ENCODE measurements at places on chromosomes 5 and 9.

DNA sequence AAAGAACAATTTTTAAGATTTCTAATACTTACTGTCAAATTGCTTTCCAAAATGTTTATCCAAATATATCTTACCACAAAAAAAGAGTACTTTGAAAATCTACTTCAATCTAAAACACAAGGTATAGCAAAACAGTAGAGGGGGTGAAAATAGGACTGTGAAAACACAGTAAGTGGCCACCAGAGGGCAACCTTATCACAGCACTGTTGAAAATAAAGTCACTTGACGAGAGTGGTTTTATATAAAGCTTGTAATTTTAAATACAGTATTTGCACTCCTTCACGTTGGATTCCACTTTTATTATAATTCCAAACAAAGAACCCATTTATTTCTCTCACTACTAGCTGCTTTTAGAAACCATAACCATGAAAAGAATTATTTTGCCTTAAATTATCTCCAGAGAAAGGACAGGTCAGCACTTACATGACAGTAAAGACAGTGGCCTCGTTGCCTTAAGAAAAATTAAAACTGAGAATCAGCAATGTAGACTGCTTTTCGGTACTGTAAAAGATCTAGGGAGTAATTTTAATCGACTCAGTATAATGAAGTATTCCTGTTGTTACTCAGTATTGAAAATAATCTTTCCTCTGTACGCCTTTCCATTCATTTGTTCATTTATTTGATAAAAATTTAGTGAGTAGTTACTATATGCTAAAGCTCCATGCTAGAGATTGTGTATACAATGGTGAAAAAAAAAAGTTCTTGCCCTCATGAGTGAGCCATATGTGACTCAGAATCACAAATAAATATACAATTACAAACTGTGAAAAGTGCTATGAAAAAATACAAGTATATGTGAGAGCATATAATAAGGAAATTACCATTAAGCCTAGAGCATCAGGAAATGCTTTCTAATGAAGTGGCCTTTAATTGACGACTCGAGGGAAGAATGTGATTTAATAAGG is 40.0 kb upstream of the CDK5RAP2 start:
- peak; percentile 39 for DNase-seq

- DNase-seq = no peak
Observed at GRCh38 chr9:24698881-24699518, 153.3 kb upstream of the IZUMO3 start.

DNA sequence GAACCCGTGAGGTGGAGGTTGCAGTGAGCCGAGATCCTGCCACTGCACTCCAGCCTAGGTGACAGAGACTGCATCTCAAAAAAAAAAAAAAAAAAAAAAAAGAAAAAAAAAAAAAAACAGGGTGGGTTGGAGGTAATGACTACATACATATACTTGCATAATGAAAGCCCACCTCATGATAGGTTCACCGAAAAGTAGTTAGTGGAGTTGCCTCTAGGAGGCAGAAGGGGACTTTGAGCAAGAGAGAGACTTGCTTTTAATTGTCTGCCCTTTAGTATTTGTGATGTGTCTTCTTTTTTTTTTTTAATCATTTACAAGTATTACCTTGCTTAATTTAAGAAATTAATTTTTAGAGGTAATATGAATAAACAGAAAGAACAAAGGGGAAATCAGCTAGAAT is 99.8 kb downstream of the PPARGC1B start:
- peak; percentile 32 for DNase-seq

DNA sequence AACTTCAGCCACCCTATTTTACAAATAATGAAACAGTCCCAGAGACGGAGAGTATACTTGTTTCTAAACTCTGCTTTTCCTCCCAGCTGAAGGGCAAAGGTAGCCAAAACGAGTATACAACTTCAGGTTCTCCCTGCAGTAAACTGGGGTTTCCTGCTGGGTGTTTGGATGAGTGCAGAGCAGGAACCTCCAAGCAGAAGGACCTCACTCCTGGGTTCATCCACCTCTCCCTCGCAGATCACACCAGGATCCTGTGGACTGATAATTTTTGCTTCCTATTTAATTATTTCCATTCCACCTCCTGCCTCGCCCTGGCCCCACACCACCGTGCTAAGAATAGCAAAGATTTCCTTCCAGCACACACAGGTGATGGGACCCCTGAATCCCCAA is 2.0 kb upstream of the FOXB2 start:
- DNase-seq = no peak

- DNase-seq = no peak
Observed at GRCh38 chr9:18245911-18246310, 228.0 kb upstream of the ADAMTSL1 start.

GRCh38 chr9:4510546-4511322 is 20.5 kb downstream of the SLC1A1 start:
- no peak for DNase-seq

DNA sequence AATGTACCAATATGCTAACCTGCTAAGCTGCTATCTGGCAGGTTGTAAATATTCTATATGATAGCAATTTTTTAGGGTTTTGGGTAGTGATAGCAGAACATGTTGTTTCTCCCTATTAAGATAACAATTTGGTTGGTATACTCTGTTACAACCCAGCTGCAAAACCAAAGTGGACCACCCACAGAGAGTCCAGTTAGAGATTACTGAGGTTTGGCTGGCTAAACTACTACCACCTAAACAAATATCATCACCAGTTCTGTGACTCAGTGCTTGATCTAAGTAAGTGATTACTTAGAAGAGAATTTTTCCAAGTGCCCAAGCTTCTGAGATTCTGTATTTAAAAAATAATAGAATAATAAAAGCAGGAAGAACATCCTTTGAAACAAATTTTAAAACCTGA is 72.3 kb downstream of the XRCC4 start:
- DNase-seq = no peak

GRCh38 chr9:136671646-136672430 is 9.1 kb downstream of the EGFL7 start:
- peak; percentile 94 for DNase-seq

DNA sequence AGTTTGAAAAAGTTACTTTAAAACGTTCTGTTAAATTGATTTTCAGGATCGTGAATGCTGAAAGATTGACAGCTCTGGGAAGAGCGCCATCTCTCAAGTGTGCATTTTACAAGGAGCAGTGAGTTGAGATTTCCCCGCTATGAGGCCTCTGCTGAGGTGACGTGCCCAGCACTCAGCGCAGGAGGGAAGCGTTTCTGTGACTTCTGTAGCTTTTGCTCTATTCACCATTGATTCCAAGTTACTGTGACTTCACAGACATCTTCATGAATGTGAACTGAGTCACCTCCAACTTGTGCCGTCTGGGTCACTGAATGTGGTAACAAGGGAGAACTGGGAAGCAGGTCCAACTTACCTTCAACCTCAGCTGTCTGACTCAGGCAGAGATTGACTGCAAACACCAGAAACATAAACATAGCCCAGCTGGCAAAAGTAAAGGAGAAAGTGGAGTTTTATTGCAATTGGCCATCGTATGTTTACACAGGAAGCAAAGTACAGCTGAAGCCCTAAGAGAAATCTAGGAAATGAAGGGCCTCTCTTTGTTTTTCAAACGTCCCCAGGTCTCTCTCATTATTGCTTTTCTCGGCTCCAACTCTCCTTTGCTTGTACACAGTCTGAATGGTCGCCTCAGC is 428.8 kb upstream of the CLINT1 start:
- DNase-seq = peak; percentile 23

DNA sequence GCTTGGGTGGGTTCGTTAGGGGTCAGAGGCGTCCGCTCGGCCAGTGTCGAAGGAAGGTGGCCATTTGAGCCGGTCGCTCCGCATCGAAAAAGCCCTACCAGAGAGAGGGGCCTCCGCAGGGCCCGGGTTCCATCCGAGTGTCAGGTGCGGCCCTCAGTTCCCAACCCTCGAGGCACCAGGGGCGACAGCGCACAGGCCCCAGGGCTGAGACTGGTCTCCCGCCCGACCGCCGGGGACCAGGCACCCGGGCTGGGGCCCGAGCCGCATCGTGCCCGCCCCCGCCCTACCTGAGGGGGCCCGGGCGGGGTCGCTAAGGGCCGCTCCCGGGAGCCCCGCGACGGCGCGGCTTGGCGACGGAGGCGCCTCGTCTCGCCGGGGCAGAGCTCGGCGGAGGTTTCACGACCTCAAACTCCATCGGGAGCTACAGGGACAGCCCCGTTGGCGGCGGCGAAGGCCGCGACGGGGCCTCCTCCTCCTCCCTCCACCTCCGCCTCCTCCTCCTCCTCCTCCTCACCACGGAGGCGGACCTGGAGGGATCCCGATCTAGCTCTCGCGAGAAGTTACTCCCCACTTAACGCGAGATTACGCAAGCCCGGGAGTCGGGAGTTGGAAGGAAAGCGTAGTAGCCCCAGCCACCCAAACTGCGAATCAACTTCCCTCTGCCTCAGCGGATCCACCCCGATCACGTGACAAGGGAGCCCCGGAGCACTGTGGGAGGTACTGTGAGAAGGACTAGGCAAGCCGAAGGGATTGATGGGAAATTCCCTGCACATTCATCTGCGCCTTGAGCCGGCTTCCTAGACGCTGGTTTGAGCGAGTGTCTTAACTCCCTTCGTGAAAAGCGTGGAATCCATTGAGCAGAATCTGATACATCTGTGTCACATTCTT is at the start of gene RC3H2:
Gene RC3H2, minus strand, starts transcription at position 537 of the 888 bp plus-strand sequence. CDS start 7,850 bp downstream, outside the sequence.
- DNase-seq = peak; percentile 92

- DNase-seq = no peak
Observed at GRCh38 chr9:91902475-91903125, 47.4 kb downstream of the ROR2 start.

DNA sequence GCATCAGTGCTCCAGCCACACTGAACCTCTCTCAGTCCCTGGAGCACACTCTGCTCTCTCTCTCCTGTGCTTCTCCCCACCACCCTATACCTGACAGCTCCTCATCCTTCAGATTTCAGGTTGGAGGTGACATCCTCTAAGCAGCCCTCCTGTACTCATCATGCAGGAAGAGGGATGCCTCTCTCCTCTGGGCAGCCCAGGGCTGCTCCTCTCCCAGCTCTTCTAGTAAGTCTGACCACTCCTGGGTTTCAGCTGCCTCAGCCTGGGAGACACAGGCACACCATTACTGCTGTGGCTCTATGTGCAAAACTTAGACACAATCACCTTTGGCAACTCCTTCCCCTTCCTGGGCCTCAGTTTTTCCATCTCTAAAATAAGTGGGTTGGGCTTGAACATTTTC is 232.4 kb upstream of the BRINP1 start:
- DNase-seq = no peak

- no peak for DNase-seq
Observed at GRCh38 chr5:32471784-32472183, 27.2 kb upstream of the ZFR start.

DNA sequence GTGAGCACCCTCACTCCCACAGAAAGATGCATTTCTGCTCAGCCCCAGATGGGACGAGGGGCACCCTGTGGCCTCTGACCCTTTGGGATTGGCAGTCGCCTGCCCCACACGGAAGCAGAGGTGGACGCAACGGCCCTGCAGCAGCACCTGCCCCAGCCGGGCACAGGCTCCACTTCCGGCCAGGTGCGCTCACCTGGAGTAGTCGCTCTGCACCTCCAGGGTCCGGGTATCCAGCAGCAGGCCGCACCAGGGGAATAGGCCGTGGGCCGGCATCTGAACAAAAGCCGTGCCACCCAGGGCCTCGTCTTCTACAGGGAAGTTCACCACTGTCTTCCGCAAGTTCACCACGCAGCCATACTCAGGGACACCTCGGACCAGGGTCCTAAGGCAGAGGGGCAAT is 30.7 kb downstream of the TERT start:
- no peak for DNase-seq

DNA sequence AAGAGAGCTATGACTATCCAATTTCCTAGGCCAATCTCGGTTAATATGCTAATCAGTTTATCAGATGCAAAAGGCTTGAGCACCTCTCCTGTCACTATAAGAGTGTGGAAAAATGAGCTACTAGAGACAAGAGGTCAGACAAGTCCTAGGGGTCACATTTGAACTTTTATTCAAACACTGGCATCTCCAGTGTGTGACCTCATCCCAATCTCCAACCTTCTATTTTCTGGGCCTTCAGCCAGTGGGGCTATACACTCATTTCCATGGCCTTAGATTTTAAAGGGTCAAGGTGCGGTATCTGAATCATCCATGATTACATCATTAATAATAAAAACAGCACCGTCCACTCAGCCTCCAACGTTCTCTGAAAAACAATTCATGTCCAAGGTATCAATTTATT is 139.6 kb upstream of the LRRTM2 start:
- DNase-seq = no peak

GRCh38 chr5:120690621-120691407 is 226.7 kb downstream of the PRR16 start:
- no peak for DNase-seq

- DNase-seq = no peak
Observed at GRCh38 chr5:119353686-119354366, 2.0 kb upstream of the TNFAIP8 start.

DNA sequence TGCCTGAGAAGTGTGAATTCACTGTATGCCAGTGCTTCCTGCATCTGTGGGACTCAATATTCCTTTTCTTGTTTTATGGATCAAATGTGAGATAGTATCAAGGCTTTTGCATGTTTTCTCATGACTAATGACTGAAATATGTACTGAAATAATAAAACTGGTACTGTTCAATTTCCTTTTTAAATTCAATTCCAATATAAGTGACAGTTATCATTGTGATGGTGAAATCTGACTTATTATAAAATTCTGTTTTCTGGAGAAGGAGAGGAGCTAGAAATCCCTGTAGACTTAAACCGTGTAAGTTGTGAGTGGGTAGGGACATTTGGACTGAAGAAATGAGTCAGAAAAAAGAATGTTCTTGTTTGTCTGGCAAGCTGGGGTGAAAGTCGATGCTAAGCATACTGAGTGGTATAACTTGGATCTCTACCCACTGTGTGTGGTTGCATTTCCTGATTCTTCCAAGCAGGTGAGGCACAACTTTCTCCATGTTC is 245.2 kb downstream of the EFNA5 start:
- no peak for DNase-seq

DNA sequence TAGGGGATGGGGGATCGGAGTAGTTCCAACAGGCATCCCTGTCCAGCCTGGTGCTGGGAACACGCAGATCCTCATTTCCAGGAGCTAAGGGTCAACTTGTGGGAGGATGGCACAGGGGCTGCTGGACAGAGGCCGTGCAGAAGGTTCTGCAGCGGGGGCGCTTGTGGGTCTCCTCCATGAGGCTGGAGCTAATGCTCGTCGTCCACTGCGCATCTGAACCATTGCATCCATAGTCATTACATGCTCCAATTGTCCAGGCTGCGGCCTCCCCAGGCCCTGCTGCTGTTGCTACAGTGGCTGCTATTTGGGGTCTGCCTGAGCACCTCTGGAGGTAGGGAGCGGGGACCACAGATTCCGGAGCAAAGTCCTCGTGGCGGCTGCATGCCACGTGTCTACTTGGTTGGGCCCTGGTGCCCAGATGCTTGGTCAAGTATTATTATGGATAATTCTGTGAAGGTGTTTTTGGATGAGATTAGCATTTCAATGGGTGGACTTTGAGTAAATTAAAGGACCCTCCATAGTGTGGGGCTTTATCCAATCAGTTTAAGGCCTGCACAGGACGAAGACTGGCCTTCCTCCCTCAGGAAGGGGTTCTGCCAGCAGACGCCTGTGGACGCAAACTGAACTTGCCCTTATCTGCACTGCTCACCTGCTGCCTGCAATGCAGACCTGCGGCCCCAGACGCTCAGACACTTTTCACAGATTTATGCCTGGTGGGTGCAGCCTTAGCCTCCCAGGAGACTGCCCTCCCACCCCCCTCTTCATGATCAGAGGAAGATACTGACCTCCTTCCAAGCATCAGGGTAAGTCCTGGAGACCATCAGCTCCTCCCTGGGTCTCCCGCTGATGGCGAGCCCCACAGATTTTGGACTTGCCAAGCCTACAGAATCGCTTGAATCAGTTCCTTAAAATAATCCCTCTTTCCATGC is 127.5 kb upstream of the IRX4 start:
- no peak for DNase-seq

GRCh38 chr9:125430161-125431011 is 168.8 kb downstream of the GAPVD1 start:
- DNase-seq = no peak

Data from HuH-7 (cell line).